ENCODE measurements at places on chromosomes 1 and 21.

- no peak for DNase-seq
Measured at GRCh38 chr1:224879162-224879803, 50.2 kb upstream of the DNAH14 start.

DNA sequence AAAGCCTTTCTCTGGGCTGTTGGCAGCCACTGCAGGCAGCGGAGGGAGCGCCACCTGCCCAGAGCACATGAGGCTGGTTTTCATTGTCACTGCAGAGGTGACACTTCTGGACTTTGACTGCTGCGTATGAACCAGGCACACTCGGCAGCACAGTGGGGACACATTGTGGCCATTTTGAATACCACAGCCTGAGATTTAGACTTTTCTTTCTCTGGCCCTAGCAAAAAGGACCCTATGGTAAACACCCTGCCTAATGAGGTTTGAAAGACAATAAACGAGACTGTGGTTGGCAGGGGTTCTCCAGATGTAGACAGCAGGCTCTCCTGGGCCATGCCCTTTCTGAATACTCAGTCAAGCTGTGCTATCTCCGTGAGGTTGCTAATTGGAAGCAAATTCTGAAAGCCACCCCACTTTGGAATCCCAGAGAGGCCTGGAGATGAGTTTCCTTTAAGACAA lies 12.0 kb upstream of the KCNE2 start:
- peak; percentile 52 for DNase-seq

DNA sequence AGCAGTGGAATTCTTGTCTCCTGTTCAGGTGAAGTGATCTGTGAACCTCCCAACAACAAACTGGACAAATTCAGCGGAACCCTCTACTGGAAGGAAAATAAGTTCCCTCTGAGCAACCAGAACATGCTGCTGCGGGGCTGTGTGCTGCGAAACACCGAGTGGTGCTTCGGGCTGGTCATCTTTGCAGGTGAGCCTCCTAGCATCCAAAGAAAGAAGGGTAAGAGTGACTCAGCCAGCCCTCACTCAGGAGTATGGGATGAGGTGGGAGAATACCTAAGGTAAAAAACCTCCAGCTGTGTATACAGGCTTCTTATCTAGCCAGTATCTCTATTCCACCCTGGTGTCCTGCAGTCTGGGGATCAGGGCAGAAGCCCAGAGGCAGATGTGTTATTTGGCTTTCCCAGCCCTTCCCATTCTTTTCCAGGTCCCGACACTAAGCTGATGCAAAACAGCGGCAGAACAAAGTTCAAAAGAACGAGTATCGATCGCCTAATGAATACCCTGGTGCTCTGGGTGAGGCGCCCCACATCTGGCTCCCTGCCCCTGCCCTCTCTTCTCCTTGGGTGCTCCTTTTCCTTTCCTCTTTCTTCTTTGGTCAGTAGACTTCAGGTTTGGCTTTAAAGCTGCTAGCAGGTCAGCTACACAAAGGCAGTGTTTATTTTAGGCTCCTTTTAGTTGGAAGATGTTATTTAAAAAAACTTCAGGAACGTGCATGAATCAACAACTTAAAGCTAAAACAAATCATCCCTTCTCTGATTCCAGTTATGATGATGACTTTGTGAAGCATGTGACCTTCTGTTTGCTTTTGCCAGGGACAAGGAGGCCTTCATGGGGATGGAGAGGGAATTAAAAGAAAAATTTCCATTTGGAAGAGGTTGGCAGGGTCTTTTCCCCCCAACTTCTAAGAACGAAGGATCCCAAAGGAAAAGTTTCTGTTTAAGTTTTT lies 9.0 kb downstream of the ATP8B2 start:
- no peak for DNase-seq

GRCh38 chr1:52551507-52552235 lies 1.2 kb downstream of the TUT4 start:
- DNase-seq: peak; percentile 45

DNA sequence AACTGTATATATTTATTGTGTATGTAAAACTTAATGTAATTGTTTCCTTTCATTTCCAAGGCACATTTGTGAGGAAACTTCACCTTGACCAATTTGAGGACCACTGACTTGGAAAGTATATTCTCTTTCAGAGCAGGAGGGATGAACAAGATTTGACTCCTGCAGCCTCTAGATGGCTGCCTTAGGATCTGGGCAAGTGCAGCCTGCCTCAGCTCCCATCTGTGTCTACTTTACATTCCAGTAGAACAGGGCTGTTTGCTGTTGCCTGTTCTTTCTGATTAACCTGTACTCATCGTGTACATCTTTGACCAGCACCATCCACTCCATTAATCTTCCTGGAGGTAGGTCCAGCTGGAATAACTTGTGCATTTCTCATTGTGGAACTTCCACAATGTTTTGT lies 312.8 kb downstream of the HLX start:
- no peak for DNase-seq

GRCh38 chr1:205455581-205456382 lies at the start of gene BLACAT1:
Gene BLACAT1 (minus strand): TSS chr1:205456045.
- DNase-seq: no peak

DNA sequence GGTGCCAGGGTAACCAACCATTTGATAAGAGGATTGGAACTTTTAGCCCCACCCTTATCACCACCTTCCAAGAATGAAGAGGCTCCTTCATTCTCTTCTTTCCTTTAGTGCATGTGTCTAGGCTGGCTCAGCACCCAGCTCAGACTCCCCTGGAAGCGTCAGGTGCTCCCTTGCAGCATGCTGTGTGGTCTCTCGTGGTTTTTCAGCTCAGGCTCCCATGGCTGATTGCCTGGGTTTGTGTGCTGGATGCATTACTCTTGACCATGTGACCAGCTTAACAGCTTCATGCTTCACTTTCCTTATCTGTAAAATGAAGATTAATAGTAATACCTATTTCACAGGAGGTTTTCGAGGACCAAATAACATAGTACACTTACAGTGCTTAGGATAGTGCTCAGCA lies 198.4 kb downstream of the HHAT start:
- no peak for DNase-seq

- DNase-seq: peak; percentile 53
Measured at GRCh38 chr1:110337704-110338308, 1.4 kb upstream of the RBM15 start.

DNA sequence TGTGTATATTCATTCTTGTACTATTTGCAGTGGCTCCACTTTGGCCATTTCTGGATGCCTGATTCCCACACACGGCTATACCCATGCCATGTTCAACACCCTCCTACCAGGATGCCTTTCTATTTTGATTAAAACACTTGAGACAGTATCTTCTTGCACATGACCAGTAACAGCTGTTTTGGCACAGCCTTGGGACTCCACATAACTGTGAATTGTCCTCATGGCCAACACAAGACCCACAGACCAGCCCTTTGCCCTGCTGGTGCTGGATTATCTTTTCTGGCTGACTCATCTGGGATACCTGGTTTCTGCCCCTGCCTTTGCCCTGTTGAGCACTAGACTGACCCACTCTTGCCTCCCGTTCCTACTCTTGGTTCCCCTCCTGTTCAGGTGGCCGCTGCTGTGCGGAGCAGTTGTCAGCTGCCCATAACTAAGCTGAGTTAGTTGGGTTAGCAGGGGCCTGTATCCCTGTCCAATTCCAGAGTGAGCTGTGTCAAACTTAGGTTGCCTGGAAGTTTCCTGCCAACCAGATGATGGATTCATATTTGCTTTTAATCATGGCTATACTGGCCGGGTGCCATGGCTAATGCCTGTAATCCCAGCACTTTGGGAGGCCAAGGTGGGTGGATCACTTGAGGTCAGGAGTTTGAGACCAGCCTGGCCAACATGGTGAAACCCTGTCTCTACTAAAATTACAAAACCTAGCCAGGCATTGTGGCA lies 10.8 kb upstream of the EYA3 start:
- no peak for DNase-seq

- DNase-seq: no peak
Measured at GRCh38 chr1:41537788-41538351, 53.4 kb upstream of the EDN2 start.

DNA sequence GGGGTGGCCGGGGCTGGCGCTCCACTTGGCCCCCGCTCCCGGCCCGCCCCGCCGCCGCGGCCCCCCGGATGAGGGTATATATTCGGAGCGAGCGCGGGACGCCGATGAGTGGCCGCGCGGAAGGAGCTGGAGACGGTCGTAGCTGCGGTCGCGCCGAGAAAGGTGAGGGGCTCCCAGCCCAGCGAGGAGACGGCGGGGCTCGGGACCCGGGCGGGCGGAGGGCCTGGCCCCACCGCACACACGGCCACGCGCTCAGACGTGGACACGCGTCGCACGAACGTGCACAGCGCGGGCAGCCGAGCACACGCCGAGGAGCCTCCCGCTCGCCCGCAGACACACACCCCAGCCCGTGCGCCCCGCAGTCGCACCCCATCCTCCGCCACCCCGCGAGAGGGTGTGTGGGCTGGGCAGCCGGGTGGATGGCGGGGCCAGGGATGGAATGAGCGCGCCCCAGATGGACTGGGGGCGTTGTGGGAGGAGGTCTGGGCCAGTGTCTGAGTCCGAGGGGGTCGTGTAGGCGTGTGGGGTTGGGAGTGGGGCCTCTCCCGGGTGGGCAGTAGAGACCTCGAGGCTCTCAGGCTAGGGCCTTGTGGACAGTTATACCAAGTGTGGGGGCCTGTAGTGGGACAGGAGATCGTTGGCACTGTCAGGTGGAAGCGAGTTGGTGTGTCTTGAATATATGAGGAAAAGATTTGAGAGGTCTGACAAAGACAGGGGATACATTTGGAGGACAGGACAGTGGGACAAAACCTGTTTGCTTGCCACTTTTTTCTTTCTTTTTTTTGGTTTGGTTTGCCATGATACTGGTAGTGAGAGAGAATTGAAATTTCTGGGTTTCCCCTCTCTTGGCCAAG lies at the start of gene UAP1:
Gene UAP1, plus strand, starts transcription at position 107 of the 854 bp plus-strand sequence. CDS start 4,347 bp downstream, outside the sequence.
- DNase-seq: peak; percentile 9

DNA sequence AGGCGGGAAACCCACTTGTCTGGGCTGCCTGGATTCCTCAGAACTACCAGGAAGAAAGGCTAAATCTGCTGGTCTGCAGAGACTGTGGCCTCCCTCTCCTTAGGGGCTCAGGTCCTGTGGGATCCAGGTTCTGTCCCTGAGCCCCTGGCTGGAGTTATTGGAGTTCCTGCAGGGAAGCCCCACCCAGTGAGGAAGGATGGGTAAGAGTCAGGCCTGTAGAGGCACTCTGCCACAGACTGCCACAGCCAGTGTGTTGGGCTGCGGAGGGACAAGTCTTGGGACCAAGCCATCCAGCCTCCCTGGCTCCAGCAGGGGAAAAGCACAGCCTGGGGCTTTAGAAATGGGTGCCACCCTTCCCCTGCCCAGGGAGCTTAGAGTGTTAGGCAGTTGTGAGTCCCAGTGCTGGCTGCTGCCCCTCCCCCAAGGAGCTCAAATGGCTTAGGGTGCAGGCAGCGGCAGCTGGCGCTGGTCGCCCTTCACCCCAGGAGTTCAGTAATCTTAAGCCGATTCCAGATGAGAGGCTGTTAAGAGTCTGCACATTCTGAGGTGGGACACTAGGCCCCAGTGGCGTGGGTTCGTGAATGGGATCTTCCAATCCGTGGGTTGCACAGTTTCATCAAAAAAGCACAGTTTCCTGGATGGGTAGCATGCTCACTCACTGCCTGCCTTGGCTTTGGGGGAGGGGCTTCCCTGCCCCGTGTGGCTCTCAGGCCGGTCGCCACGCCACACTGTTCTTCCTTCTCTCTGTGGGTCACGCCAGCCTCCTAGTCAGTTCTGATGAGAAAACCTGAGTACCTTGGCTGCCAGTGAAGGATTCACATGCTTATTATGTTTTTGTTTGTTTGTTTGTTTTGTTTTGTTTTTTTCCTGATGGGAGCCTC lies 57.6 kb upstream of the FMO3 start:
- DNase-seq: no peak

DNA sequence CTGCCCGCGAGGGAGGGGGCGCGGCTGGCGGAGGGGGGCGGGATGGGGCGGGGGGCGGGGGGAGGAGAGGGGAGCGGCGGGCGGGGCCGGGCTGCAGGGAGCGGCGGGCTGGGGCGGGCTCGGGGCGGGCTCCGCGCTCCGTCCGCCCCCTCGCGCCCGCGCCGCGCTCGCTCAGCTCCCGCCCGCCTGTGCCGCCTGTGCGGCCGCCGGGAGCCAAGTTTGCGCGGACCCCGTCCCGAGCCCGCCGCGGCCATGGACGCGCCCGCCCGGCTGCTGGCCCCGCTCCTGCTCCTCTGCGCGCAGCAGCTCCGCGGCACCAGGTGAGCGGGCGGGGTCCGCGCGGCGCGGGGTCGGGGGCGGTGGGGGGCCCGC lies at the start of gene GABRD:
Gene GABRD, plus strand, starts transcription at position 174 of the 372 bp plus-strand sequence. Its CDS starts 79 bp downstream, at position 253.
- DNase-seq: no peak

- no peak for DNase-seq
Measured at GRCh38 chr1:230544758-230545157, 97.5 kb upstream of the COG2 start.

DNA sequence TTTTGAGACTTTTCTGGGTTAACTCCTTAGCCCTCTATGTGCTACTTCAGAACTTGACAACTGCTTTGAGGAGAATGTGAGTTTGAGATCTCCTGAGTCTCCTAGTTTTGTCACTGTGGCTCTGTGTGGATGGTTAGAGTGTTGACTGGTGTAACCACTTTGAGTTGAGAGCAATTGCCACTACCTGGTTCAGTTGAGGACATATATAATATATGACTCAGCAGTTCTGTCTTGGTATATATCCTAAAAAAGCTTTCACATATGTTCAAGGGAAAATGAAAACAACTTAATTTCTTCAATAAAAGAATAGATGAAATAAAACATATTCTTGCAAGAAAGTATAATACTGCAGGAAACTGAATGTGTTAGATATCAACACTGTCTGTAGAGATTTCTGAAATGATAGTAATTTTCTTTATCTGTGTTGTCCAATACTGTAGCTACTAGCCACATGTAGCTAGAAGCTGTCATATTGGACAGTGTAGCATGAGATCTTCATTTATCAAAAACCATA lies 96.7 kb upstream of the QSOX1 start:
- DNase-seq: peak; percentile 8

DNA sequence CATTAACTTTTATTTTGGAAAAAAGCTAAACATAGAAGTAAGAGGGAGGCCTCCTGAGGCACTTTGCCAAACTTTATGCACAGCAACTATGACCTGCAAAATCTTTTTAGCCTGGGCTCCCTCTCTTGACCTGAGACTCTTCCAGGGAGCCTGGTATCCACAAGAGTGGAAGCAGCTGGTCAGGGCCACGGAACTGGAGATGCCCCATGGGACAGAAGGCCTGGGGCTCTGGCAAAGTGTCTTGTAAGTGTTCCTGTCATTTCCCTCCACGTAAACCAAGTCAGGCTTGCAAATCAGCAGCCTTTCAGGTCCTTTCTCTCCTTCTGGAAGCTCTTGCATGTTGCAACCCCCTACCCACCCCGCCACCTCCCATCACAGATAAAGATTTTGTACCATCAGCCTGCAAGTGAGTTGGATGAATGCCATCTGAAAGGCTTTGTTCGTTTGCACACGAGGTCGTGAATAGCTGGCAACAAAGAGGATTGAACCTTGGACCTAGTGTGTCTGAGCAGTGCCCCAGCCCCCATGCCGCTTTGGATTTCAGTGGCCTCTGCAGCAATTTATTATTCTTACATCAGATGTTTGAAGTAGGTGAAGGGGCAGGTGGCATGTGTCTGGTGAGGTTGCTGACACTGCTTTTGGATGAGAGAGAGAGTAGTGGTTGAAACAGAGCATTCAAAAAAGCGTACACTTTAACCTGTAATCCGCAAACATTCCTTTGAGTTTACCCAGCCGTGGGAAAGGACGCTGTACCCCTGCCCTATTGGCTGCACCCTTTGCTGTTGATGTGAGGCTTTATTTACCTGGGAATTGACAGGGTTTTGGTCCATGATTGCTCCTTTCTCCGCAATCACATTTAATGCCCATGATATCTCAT lies 91.6 kb downstream of the GALNT2 start:
- DNase-seq: no peak
